ENCODE measurements at places on chromosomes 11 and 22. TPM values are rescaled to one million over a fixed set of nuclear protein-coding genes. Genes with fewer than 3 reads are reported as not detected.

Gene UBE4A
- total RNA-seq = 50.7 TPM

Gene SART1
- 54.7 TPM for total RNA-seq

Gene EML3
- 101 TPM for total RNA-seq

Gene CCDC87
- 0.14 TPM for total RNA-seq

- peaks cover 14% of the 10 kb centered on the region for H3K36me3 ChIP-seq
- H3K27ac ChIP-seq = no peak overlapping the region
- no peaks in the 10 kb centered on the region for H3K27me3 ChIP-seq
- no peak for DNase-seq
- no peaks in the 10 kb centered on the region for H3K4me1 ChIP-seq
These were observed 56.4 kb upstream of the B3GNT6 start for GRCh38 chr11:76977791-76978190.

DNA sequence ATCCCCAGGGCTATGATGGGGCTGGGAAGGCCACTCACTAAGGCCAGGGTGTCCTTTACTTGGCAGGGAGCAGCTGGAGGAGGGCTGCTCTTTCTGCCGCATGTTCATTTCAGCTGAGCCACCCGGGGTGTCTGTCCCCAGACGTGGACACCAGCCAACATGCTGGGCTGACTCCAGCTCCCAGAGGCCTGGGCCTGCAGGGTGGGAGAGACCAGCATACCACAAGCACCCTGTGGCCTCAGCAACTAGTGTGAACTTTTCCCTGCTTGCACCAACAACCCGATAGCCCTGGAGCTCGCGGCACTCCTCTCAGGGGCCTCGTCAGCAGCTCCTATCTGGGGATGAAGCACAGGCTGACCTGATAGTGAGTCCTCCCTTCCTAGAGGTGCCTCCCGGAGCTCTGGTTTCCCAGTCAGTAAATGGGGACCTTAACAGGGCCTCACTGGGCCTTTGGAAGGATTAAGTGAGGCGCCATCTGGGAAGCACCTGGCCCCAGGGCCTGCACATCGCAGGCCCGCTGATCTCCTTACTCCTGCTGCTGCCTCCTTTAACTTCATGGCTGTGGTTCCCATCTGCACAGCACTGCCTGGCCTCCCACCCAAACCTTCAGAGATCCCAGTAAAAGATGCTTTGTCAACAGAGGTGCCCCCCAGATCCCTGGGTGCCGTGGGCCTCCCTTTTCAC is 83.4 kb downstream of the GALNT18 start:
- H3K4me3 ChIP-seq = no peak overlapping the region
- no peaks in the 10 kb centered on the region for H3K27me3 ChIP-seq
- no peaks in the 10 kb centered on the region for H3K36me3 ChIP-seq
- H3K27ac ChIP-seq = no peak overlapping the region
- H3K4me1 ChIP-seq = no peaks in the 10 kb centered on the region

DNA sequence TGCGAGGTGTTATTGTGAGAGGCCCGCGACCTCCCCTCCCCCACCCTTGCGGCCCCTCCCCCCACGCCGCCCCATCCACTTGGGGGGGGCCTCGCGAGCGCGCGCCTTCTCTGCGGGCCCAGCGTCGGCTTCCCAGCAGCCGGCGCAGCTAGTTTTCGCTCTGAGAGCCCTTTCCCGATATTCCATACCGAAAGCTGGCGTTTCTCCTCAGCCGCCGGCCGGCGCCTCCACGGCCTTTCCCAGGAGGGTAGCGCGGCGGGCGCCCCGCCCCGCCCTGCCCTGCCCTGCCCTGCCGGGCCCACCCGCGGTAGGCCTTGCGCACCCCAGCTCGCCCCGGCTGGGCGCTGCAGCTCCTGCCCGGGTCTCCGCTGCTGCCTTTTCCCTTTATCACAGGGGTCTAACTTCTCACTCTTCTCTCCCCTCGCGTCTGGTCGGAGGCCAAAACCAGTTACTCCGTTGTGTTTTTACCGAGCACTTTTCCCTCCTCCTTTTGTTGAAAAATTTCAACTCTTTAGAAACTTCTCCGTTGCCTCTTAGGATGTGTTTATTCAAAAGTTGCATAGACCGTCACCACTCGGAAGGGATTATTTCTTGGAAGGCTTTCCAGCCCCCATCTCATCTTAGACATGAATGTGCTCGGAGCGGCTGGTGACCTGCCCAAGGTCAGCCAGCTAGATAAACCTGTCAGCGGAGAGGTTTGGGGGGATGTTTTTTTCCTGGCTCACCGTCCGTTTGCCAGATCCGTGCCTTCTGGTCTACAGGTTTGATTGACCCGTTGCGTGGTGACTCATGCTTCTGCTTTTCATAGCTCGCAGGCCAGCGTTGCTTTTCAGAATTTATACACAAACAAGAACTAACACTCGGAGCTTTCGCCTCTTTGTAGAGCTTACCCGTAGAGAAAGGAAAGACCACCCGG is 648 bp downstream of the PAFAH1B2 start:
- DNase-seq = peak; percentile 62
- peaks cover 31% of the 10 kb centered on the region for H3K36me3 ChIP-seq
- peaks cover 3% of the 10 kb centered on the region for H3K27me3 ChIP-seq
- H3K27ac ChIP-seq = peak overlapping the region; percentile 94
- peaks cover 42% of the 10 kb centered on the region for H3K4me1 ChIP-seq
- H3K4me3 ChIP-seq = peak overlapping the region; percentile 99

DNA sequence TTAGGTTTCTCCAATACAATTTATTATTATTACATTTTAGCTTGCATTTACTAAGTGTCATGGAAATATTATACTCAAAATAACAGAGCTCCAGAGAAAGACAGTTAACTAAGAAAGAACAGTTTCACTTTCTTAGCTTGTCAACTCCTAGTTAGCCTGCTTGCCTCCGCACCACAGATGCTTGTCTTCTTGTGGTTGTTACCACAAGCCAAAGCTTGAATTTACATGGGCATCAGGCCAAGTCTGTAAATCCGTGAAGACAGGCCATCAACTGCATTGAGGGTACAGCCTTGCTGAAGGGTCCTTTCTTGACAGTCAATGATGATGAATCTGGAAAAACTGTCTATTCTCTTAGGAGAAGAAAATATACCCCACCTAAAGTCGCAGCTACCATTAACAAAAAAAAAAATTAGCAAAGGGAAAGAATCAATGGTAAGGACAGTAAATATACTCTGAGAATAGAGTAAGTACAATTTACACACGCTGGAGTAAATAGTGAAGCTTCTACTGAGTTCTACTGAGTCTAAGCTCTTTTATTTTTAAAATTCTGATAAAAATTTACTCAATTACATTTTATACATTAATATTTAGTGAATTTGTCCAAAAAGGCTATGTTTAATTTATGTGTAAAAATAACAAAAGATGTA is 15.6 kb upstream of the DENND5A start:
- H3K27me3 ChIP-seq = no peaks in the 10 kb centered on the region
- no peak overlapping the region for H3K4me3 ChIP-seq
- H3K36me3 ChIP-seq = peaks cover 24% of the 10 kb centered on the region
- peaks cover 14% of the 10 kb centered on the region for H3K4me1 ChIP-seq
- H3K27ac ChIP-seq = no peak overlapping the region

DNA sequence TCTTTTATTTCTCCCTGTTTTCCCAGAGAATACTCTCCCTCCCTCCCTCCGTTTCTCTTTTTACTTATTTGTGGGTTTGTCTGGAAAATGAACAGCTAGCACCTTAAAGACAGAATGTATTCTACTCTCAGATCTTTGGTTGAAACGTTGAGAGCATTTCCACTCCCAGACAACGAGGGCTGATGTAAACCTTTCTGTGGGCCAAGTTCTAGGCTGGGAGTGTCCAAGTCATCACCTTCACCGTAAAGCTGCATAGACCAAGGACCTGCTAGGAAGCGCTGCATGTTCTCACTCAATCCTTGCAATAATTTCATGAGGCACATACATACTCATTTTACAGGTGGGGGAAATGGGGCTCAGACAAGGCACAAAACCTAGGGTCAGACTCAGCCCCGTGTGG is 32.4 kb downstream of the MYH9 start:
- H3K27ac ChIP-seq = peak overlapping the region; percentile 95
- DNase-seq = no peak
- peak overlapping the region; percentile 50 for H3K4me3 ChIP-seq
- H3K36me3 ChIP-seq = peaks cover 51% of the 10 kb centered on the region

DNA sequence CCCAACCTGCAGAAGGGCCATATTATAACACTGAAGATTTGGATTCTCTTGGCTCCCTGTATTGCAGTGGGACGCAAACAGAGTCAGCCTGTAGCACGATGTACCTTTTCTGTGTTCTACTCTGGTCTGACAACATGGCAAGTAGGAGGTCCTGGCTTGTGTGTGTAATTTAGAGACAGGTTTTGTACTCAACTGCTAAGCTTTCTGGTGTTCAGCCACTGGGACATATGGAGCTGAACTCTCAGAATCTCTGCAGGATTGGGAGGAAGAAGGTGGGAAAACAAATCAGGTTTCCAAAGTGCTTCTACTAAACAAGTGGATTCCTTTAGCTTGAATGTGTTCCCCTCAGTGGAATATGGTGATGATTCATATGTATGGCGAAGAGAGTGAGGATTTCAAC is 192.5 kb upstream of the MTMR2 start:
- peaks cover 54% of the 10 kb centered on the region for H3K4me1 ChIP-seq
- H3K27me3 ChIP-seq = no peaks in the 10 kb centered on the region
- H3K36me3 ChIP-seq = peaks cover 39% of the 10 kb centered on the region
- DNase-seq = no peak
- no peak overlapping the region for H3K4me3 ChIP-seq

Measured in activated CD4-positive, alpha-beta T cell treated with anti-CD3 and anti-CD28 coated beads for 36 hours (primary cell).